Fibroblast of the conjunctiva (primary cell): ENCODE measurements at places on chromosomes 3 and 15.

GRCh38 chr15:47565949-47566348 is 151.4 kb upstream of the SEMA6D start:
- DNase-seq, result no peak

GRCh38 chr15:43266834-43267233 is at the start of gene TGM5:
Gene TGM5, minus strand, starts transcription at chr15:43266928. Its CDS starts 79 bp downstream, at chr15:43266849.
- no peak for DNase-seq

- DNase-seq, result no peak
Observed at GRCh38 chr15:42448281-42448680, 42.7 kb downstream of the ZNF106 start.

DNA sequence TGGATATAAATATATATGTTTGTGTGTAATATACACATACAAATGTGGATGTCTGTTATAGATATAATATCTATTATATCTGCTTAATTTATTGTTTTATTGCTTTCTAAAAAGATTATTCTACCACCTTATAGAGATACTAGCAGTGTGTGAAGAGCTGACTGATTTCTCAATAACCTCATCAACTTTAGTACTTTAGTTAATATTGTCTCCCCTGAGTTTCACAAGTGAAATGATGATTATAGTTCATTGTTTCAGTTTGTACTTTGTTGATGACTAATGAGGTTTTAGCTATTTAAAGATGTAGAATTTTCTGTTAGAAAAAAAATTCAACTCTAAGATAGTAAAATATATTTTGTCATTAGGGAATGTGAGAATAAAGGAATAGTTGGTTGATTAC is 11.4 kb downstream of the RSRC1 start:
- DNase-seq, result no peak

- DNase-seq, result no peak
Observed at GRCh38 chr15:66569461-66570137, 3.8 kb upstream of the LCTL start.

- no peak for DNase-seq
Observed at GRCh38 chr15:60590935-60591495, 112.1 kb upstream of the ICE2 start.

DNA sequence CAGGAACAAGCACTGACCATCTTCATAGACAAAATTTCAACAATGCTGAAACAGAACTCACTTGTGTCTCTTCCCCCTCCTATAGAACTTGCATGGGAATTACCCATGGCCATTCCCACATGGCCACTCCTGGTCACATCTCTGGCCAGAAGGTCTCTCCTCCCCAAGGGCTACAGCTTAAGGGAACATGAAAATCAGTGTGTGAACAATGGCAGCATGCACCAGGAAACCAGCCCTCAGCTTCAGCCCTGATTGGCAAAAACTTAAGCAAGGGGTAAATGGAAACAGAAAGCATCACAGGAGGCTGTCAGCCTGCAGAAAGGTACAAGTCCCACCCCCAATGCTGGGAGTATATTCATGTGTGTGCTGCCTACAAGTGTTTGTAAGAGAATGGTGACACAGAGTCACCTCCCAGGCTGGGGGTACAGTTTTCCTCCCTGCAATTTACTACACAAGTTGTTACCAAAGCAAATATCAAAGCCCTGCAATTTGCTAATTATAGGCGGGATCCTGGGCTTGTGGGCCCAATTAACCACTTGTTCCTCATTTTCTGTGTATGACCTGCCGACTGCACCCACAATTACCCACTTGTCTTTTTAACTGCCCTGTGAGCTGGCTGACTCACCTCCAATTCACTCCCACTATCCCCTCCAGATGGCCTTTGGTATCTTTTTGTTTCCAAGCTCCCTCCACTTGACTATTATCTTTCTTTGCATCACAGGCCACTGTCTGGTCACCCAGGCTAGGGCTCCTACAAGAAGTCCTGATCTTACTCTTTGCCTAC is 84.4 kb upstream of the HES1 start:
- DNase-seq, result no peak

DNA sequence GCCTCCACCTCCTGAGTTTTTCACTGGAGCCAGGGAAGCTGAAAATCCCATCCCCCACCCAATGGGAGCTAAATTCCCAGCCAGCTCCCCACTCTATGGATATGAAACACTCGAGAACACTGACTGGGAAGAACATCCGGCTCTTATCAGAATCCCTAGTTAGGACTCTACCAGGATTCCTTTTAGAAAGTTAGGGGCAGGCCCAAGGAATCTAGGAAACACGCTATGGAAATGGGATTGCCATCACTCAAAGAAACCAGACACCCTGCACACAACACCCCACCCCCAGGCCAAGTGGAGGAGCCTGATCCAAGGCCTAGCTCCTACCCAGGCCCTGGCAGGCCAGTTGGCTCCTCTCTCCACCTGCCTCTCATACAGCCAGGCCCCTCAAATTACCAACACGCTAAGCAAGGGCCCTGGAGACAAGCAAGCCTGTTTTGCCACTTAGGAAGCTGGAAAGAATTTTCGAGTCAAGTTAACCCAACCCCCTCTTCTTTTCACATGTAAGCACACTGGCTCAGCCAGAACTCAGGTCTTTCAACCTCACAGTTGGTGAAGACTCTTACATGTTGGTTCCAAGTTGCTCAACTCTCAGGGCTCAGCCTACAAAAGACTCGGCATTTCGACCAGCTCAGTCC is 75.5 kb downstream of the RBPMS2 start:
- DNase-seq, result peak; percentile 18

GRCh38 chr3:197203714-197204146 is 94.7 kb downstream of the DLG1 start:
- no peak for DNase-seq

DNA sequence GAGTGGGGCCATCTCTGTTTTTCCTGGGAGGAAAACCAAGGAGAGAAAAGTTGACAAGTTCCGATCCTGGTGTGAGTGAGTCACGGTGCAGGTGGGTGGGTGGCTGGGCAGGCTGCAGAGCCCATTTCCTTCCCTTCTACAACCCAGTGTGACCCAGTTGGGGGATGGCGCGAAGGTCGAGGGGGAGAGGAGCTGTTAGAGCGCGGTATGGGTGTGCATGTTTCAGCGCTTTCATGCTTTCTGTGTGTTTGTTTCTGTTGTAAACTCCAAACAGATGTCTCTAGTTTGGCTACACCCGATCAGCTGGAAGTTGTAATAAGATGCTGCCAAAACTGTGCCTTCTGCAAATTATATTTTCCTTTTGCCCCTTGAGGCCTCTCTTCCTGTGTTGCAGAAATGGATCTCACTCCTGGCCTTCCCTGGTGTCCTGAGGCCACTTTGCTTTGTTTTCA is 3.8 kb downstream of the FAM43A start:
- peak; percentile 93 for DNase-seq

DNA sequence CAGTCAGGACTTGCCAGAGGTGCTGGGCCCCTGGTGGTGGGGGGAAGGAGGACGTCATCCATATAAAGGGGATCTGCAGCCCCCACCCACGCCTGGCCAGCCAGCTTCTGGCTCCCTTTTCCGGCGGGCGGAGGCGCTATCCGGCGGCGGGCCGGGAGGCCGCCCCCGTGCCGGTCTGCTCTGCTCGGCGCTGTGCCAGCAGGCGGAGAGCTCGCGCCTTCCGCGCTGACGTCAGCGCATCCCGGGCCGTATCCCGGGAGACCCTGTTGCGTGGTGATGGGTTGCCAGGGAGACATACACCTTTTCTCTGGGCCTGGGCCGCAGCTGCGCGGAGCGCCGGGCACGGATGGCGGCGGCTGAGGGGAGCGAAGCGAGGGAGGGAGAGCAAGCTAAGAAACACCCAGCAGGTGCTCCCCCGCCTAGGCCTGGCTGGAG is 1.1 kb downstream of the FAM131A start:
- no peak for DNase-seq

DNA sequence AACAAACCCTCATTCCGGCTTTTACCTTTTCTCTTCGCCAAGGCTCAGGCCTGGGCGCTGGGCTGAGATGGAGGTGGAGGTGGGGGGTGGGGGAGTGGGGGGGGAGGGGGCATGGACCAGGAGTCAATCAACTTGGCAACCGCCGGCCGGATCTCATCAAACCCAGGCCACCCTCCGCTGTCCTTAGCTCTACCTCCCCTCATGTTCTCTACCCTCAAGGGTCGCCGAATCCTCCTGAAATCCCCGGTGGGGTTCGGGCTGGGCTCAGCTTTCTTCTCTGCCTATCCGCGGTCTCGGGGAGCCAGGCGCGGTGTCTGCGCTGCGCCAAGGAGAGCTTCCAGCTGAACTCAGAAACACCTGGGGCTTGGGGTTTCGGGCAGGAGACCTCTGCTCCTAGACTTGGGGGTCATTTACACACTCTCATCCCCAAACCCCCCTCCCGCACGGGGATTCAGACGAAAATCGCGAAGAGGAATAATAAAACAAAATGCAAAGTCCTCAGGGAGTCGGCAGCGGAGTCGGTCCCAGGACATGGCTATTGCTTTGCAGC is 2.5 kb downstream of the ONECUT1 start:
- no peak for DNase-seq

DNA sequence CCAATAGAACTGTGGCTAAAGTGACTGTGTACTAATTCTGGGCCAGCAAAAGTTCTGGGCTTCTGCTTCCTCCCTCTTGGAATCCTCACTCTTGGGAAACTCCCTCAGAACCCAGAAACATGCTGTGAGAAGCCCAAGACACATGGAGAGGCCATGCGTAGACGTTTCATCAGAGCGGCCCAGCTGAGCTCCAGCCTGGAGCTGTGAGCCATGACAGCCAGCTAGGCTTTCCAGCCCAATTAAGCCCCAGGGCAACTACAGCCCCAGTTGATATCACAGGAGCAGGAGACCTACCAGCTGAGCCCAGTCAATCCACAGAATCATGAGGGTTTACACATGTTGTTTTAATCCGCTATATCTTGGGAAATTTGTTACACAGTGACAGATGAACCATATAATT is 43.6 kb upstream of the CNOT10 start:
- DNase-seq, result no peak

GRCh38 chr3:169865176-169865767 is 4.5 kb downstream of the LRRC31 start:
- no peak for DNase-seq

- no peak for DNase-seq
Observed at GRCh38 chr3:94137377-94137776, 74.5 kb downstream of the NSUN3 start.

- no peak for DNase-seq
Observed at GRCh38 chr3:32049916-32050315, 56.5 kb upstream of the GPD1L start.

GRCh38 chr15:66251790-66252684 is 1.5 kb downstream of the MEGF11 start:
- DNase-seq, result no peak

DNA sequence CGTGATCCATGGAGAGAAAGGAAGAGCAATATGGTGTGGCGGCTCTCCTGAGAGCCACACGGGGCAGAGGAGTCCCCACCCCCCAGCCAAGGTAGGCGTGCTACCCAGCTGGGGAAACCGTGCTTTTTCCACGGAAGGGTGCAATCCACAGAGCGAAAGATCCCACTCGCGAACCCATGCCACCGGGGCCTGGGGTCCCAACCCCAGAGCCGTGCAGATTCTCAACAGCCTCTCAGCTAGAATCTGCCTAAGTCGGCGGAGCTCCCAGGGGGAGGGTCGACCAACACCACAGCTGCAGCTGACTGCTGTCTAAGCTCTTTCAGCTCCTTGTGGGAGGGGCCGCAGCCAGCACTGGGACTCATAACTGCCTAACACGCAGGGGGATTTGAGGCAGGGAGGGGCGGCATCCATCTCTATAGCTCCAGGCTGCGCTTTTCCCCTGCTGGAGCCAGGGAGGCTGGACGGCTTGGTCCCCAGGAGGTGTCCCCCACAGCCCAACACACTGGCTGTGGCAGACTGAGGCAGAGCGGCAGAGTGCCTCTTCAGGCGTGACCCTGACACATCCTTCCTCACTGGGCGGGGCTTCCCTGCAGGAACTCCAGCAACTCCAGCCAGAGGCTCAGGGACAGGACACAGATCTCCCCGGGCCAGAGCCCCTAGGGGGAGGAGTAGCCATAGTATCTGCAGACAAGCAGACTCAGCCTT is 107.6 kb upstream of the ZBTB20 start:
- no peak for DNase-seq

- DNase-seq, result peak; percentile 6
Observed at GRCh38 chr3:173529062-173529711, 131.6 kb downstream of the NLGN1 start.

DNA sequence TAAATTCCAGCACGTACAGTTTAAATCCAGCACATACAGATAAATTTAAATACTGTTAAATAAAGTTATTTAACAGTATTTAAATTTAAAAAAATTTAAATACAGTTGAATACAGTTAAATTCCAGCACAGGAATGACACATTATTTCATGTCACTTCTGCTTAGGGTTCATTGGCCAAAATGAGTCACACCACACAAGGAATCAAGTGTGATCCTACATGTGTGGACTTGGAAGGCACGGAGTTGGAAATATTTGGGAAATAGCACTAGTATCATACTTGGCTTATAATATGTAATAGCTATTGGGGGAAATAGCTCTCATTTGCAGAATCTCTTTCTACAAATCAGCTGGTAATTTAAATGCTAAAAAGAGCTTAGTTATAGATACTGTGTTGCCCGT is 10.6 kb downstream of the RAB7A start:
- DNase-seq, result no peak

DNA sequence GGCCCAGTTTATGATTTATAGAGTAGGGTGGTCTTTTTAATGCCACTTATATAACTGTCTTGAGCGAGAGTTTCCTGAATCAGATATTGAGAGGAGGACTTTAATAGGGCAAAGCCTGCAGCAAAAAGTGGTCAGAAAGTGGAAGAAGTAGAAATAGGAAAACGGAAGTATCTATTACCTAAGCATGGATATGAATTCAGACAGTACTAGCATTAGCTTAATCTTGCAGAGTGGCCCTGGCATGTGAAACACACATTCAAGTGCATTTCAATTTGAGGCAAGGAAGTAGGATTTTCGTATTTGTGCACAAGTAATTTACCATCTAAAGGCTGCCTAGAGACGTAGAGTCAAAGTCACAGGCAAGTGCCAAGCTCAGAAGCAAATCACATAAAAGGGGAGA is 622.3 kb downstream of the DIPK2A start:
- no peak for DNase-seq

GRCh38 chr3:197354568-197355001 is 56.2 kb upstream of the DLG1 start:
- no peak for DNase-seq

DNA sequence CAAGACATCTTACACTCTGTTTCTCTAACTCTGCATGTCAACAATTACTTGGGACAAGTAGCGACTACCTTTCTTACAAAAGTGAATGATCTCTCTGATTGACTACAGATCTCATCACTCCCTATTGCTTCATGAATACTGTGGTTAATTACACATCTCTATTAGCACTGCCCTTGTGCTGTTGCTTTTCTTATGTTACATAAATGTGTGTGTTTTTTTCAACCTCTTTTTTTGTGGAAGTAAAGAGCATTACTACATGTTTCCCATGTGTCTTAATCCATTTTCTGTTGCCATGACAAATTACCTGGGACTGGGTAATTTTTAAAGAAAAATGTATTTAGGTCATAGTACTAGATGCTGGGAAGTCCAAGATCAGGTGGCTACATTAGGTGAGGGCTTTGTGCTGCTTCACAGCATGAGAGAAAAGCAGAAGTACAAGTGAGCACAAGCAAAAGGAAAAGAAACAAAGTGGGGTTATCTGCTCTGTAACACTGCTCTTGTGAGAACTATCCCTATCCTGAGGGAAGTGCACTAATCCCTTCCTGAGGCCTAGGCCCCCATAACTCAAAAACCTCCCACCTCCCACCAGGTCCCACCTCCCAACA is 298.2 kb upstream of the SATB1 start:
- DNase-seq, result no peak

GRCh38 chr3:71348001-71348632 is 235.4 kb downstream of the FOXP1 start:
- DNase-seq, result no peak

GRCh38 chr15:90558171-90558573 is 28.4 kb downstream of the CRTC3 start:
- DNase-seq, result no peak

GRCh38 chr3:134658555-134658954 is 7.7 kb upstream of the KY start:
- no peak for DNase-seq
